NCI-H446 (cell line): ENCODE measurements at places on chromosomes 11 and 22.

DNA sequence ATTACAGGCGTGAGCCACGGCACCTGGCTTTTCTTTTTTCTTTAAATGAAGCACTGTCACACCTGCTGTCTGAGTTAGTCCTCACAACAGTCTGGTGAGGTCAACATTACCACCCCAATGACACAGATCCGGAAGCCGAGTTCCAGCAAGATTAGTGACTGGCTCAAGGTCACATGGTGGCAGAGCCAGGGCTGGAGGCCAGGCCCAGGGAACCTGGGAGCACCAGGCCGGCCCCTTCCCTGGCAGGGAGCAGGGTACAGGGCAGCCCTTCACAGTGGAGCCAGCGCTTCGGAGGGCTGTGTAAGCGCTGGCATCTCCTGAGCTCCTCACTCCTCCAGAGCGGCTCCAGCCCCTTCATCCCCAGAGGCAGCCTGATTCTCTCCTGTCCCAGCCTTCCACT is 118.7 kb downstream of the ST3GAL4 start:
- no peak for DNase-seq

DNA sequence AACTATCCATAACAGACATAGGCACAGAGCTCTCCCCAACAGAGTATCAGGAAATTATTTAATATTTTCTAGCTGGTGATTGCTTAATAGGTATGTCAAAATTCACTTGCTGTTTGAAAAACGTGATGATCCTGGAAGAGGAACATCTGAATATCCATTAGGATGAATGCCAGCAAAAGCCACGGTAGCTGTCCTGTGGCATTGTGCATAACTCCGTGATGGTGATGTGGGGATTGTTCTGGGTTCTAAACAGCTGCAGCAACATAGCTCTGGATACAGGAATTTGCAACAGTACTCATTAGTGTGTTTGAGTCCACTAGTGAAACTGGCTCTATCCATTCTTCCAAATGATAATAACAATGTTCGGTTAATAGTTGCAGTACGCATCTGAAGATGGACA is 78.8 kb downstream of the C11orf65 start:
- DNase-seq, result no peak

DNA sequence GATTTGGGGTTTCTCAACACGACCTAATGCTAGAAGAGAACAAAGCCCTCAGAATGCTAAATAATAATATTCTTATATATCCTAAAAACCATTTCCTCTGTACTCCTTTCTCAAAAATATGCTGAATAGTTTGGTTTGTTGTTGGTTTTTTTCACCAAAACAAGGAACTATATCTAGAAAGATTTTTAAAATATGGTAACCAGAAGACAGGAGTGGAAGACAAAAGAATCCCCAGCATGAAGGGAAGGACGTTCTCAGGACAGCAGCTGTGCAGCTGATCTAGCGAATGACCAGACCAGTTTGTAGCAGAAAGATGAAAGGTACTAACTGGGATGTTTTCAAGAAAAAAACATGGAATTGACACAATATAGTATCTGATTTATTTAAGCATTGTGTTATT is 19.3 kb downstream of the FEZ1 start:
- no peak for DNase-seq

- DNase-seq, result no peak
Measured at GRCh38 chr22:39567135-39567946, 3.2 kb upstream of the CACNA1I start.

DNA sequence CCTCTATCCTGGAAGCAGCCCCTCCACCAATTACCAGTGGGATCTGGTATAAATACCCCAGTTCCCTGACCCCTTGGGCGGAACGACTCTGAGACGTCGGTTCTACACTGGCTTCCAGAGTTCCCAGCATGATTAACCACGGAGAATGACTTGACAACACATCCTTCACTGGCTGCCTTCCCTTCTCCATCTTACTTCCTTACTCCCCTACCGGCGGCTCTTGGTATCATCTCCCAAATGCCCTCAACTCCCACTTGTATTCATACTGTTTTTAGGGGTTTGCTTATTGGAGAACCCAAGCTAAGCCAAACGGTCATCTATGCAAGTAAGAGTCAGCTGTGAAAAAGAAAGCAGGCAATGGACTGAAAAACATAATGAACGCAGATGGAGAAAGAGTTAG is 56.1 kb downstream of the APOL3 start:
- no peak for DNase-seq
